CD8-positive, alpha-beta memory T cell (primary cell): ENCODE measurements at places on chromosomes 4 and X.

GRCh38 chrX:29587107-29587506, 628.3 kb upstream of the MAGEB2 start:
- DNase-seq: no peak

- no peak for DNase-seq
Measured at GRCh38 chr4:85979276-85979675, 380.6 kb downstream of the MAPK10 start.

GRCh38 chr4:25320773-25321172, 8.2 kb downstream of the ZCCHC4 start:
- DNase-seq: no peak

GRCh38 chrX:9117851-9118250, 83.9 kb upstream of the FAM9B start:
- DNase-seq: no peak

DNA sequence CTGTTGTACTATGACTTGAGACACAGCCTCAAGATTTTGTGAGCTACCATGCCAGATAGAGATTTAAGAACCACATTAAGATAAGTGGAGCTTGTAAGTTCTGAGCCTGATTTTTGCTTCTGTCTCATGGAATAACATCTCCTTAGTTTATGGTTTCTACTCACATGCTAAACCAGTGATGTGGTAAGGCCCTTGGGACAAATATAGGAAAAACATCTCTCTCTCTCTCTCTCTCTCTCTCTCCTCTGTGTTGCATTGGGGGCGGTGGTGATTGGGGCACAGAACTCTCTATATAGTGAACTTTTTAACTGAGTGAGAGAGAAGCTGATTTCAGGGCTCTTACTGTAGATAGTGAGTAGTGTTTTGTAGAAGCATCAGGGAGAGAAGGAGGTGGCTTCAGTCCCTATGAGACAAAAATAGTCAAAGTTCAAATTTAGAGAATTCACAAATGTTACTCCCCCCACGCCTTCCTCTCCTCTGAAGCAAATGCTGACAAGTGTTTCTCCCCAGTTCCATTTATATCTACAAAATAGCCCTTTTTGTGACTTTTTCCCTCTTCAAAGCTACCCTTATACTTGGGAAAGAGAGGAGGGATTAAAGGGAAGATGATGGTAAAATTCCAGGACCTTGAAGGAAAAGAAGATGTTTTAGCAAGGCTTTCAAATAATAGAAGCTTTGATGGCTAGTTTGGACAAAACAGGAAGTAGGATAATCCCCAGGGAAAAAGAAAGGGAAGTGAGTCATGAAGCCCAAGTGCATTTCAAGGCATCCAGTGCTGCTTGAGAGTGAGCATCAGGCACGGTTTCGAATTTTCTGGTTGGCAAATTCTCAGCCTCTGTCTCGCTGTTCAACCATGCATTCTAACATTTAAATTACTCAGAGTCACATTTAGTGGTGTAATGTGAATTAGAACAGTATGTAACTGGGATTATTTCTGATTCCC, 134.3 kb upstream of the AP1S2 start:
- no peak for DNase-seq

- no peak for DNase-seq
Measured at GRCh38 chr4:15691346-15692135, 9.9 kb downstream of the FAM200B start.

DNA sequence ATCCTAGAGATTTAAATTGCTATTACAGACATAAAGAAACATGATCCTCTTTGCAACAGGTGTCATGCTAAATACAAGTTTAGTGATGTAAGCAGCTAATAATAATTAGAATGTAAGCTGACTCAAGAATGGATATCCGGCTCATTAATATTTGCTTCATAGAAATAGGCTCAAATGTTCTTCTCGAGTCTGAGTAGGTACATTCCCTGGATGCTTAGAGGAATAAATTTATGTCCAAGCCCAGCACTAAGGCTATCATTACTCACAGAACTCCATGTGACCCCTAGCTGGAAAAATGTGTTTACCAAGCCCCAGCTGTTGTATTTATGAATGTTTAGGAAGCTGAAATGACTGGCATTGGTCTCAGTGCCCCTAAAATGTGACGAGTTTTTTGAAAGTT, 87.6 kb upstream of the TSPAN7 start:
- DNase-seq: no peak

- DNase-seq: no peak
Measured at GRCh38 chr4:137678796-137679195, 146.5 kb upstream of the PCDH18 start.

GRCh38 chrX:51779306-51779705, 36.1 kb downstream of the GSPT2 start:
- no peak for DNase-seq

DNA sequence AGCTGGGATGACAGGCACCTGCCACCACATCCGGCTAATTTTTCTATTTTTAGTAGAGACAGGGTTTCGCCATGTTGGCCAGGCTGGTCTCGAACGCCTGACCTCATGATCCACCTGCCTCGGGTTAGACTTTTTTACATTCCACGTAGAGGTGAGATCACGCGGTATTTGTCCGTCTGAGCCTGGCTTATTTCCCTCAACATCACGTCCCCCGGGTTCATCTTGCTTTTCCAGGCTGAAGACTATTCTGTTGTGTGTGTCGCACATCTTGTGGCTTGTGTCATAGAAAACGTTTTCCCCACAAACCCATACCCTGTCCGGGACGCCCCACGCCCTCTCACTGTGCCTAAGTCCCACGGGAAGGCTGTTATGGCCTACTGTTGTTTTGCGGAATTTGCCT, 185.3 kb downstream of the CRLF2 start:
- no peak for DNase-seq

DNA sequence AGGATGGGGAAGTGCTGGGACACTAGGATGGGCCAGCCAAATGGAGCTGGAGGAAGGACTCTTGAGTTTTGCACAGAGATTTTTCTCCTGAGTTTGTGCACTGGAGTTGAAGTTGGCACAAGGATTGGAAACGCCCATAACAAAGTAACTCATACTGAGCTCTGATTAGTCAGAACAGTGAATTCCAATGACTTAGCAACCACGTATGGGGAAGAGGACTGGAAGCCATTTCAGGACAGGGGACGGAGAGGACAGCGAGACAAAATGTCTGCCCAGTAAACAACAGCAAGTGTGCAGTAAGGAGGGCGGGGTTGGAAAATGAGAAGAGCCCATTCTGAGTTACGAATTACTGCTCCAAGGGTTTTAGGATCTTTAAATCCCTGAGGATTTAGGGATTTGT, 5.9 kb downstream of the RIPPLY1 start:
- DNase-seq: no peak

GRCh38 chr4:3353752-3354454, 61.1 kb downstream of the RGS12 start:
- no peak for DNase-seq

DNA sequence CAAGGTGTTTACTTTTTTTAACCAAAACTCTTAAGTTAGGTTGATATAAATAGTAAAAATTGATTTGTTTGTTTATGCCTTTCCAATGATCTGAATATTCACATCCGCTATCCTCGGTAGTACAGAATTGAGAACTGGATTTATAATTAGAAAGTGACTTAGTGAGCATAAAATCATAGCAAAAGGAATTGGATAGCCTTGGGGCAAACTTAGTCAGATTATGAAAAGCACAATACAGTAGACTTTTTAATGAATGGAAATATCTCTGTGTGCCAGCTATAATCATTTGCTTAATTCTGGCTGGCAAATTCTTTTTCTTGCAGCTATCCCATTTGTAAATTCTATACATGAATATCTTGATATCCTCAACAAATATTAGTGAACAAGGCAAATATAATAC, 713.5 kb downstream of the ADGRL3 start:
- DNase-seq: no peak

GRCh38 chrX:107748506-107748905, 27.1 kb downstream of the TSC22D3 start:
- DNase-seq: no peak
